ENCODE measurements at places on chromosomes 7 and 10.

GRCh38 chr10:52752801-52753445, 19.7 kb downstream of the MBL2 start:
- DNase-seq, result no peak

GRCh38 chr10:29246449-29246848, 42.4 kb upstream of the LYZL1 start:
- no peak for DNase-seq

DNA sequence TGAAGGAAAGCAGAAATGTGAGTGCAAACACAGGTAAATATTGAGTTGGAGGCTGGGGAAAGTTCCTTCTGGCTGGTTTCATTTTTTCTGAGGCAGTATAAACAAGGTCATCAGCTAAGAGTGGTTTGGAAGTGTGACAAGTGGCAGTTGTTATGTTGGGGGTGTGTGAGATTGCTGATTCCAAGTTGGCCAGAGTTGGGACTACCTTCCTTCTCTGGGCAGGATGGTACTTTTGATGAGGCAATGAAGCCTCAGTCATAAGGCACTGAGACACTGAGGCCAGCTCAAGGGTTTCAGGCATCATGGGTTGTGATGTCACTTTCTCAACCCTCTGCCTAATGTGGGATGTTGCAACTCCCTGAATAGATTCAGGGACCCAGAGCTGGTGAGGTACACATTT, 8.2 kb upstream of the PTTG1IP2 start:
- DNase-seq, result no peak

DNA sequence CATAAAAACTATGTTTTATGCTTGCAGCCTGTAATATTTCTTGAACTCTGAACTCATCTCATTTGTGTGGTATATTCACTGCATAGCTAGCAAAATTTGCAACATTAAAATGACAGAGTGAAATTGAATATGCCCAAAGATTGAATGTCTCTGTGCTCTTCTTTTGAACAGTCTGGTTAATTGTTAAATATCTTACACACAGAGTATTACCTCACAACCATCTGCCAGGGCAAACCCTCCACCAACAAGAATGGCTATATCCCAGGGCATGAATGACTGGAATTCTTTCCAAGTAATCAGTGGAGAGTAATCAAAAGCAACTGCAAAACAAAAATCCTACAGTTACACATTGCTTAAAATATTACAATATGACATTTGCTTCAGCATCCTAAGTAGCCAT, 76.9 kb downstream of the SLC13A1 start:
- DNase-seq, result no peak

- DNase-seq, result no peak
These were observed 112.2 kb downstream of the MYL10 start for GRCh38 chr7:101516851-101517250.

GRCh38 chr10:109430043-109430760, 493.1 kb downstream of the XPNPEP1 start:
- no peak for DNase-seq
